ENCODE measurements at places on chromosomes 11 and 22.

DNA sequence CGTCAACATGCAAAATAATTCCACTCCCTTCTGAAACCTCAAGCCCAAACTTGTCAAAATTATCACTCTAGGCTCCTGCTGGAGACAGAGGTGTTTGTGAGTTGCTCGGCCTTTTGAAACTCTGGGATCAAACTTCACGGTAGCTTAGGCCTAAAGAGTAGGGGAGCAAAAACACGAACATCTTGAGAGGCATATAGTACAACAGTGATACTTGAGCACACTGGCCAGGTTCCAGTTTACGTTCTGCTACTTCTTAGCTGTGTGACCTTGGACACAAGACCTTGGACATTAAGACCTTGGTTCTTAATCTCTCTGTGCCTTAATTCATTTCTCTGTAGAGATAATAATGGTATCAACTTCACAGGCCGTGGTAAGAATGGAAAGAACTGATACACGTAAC lies 123.5 kb upstream of the LMO1 start:
- DNase-seq: no peak

DNA sequence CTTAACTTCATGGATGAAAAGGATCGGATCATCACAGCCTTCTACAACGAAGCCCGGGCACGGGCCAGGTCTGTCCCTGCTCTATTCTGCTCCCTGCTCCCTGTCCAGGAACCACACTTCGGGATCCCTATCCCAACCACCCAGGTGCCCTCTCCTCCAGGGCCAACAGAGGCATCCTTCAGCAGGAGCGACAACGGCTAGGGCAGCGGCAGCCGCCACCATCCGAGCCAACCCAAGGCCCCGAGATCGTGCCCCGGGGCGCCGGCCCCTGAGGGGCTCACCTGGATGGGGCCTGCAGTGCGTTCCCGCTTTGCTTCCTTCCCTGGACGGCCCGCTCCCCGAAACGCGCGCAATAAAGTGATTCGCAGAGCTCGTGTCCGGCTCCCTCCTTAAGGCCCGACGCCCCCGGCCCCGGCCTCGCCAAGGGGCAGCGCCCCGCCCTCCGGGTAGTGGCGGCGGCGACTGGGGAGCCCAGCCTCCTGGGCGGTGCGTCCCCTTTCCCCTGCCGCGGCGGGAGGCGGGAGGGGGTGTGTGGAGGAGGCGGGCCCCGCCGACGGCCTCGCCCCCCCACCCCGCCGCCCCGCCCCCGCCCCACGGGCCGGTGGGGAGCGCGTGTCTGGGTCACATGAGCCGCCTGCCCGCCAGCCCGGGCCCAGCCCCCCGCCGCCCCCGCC lies at the start of gene VEGFB:
Gene VEGFB, plus strand, starts transcription at position 672 of the 674 bp plus-strand sequence. CDS start 250 bp downstream, outside the sequence.
- DNase-seq: peak; percentile 94

- no peak for DNase-seq
These were observed 50.1 kb downstream of the DDX6 start for GRCh38 chr11:118740892-118741291.

DNA sequence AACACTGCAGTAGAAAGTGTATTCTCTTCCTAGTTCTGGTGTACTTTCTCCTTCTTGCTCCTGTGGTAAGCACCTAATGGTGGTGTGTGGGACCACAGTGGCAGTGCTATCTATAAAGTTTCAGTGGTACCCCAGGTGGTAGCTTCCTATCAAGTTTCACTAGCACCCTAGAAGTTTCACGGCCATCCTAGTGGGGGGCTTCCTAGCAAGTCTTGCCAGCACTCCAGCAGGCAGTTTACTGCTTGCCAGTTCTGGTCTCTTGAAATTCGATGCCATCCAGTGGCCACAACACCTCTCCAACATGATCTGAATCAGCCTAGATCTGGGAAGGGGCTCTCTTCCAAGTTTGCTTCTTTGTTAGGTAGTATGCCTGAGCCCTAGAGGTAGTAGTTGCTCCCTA lies 229.6 kb downstream of the SWAP70 start:
- DNase-seq: no peak

- no peak for DNase-seq
These were observed 91.4 kb upstream of the SYN3 start for GRCh38 chr22:33149611-33150010.

- peak; percentile 53 for DNase-seq
These were observed 109.3 kb downstream of the FBXO7 start for GRCh38 chr22:32583921-32584335.

Data from osteoblast (primary cell).